GM10248 (cell line): ENCODE measurements at places on chromosomes 5 and 9.

GRCh38 chr9:105678163-105678562, 15.9 kb downstream of the TAL2 start:
- DNase-seq: no peak

GRCh38 chr9:135160862-135161261, 73.4 kb downstream of the OLFM1 start:
- DNase-seq: no peak

DNA sequence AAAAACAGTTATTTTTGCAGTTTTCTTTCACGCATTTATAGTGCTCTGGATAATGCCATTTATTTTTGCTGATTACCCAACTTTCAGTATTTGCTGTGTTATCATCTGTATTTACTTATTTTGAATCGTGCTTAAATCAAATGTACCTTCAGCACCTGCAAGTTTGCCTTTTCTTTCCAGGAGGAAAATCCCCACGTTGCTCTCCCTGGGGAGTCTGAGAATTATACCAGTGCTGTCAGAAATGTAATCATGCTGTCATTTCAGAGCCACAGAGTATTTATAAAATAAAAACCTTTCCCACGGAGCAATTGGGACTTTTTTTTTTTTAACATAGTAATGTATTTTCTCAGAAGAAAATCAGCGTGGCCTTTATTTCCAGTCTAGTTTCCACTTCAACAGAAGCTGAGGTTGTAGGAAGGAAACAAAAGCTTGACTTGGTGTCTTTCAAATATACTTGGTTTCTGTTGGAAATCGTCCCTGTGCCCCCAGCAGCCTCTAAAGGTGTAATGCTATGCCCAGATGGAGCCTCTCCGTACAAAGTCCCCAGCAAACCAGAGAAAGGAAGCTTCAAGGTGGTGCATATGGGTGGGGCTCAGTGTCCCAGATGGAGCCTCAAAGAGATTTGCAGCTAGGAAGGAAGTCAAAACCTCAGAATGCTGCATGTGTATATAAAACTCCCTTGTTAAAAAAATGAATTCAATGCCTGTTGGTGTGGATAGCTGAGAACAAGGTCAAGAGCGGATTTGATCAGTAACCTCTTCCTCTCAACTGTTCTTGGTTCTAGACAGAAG, 2.1 kb downstream of the GPR150 start:
- no peak for DNase-seq

GRCh38 chr9:138049779-138050471, 172.3 kb downstream of the CACNA1B start:
- DNase-seq: no peak

- no peak for DNase-seq
Measured at GRCh38 chr5:73733219-73733618, 107.2 kb downstream of the ARHGEF28 start.

- no peak for DNase-seq
Measured at GRCh38 chr9:4066120-4066519, 233.7 kb downstream of the GLIS3 start.

- no peak for DNase-seq
Measured at GRCh38 chr5:25948278-25948677, 1090.1 kb downstream of the CDH9 start.

- no peak for DNase-seq
Measured at GRCh38 chr5:157902449-157903116, 43.6 kb upstream of the CLINT1 start.

- no peak for DNase-seq
Measured at GRCh38 chr9:123746765-123747164, 183.2 kb downstream of the DENND1A start.

DNA sequence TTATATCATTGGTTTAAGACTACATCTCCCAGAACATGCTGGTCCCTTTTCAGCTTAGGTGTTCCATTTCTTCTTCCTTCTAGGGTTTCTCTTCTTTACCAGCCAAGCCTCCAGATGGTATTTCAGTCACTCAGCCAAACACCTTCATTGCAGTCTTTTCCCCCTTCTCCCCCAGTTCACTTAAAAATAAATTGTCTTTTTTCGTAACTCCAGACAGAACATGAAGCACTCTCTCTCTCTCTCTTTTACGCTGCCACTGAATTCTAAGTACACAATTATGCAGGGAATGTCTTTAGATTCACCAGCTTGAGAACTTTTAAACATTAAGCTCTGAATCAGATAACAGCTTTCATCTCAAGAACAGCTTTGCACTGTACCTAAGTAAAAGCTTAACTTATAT, 419.7 kb upstream of the BRINP1 start:
- no peak for DNase-seq

DNA sequence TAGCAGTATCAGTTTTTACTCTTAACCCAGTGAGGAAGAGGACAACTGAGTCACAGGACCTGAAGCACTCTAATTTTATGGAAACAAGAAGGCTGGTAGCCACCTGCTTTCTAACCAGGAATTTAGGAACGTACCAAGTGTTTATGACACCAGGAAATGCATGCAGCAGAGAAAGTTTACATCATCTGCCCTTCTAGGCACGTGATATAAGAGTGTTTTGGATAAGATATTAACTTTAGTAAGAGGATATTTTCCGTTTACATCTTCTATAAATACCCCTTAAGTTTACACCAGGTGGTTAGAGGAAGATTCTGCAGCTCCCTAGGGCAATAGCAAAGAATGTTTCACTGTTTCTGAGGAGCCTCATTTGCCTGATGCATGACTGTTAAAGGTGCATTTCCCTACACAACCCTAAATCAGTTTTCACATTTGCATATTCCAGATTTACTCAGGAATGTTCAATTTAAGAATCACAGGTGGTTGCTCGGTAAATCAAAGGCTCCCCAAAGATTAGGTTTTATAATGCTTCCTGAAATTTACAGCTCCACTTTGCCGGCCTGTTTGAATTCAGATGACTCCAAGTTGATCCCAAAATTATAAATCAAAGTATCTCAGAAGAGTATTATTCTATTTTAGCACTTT, 1.8 kb downstream of the TSC1 start:
- DNase-seq: no peak

DNA sequence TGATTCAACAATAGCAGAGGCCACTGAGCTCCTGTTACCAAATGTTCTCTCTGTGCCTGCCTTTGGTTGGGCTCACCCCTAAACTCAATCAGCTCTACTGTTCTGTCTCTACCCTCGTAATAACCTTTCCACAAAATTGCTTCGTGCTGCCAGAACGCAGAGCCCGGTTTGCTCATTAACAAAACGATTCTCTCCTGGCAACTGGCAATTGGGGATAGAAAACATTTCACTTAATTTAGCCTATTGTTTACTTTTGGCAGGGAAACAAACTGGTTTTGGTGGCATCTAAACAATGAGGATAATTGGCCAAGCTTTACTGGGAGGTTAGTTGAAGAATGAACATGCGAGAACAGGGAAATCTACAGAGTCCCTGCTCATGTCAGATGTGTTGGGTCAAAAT, 56.6 kb downstream of the SLC28A3 start:
- DNase-seq: no peak

- DNase-seq: no peak
Measured at GRCh38 chr9:69054989-69055388, 19.4 kb downstream of the FXN start.

DNA sequence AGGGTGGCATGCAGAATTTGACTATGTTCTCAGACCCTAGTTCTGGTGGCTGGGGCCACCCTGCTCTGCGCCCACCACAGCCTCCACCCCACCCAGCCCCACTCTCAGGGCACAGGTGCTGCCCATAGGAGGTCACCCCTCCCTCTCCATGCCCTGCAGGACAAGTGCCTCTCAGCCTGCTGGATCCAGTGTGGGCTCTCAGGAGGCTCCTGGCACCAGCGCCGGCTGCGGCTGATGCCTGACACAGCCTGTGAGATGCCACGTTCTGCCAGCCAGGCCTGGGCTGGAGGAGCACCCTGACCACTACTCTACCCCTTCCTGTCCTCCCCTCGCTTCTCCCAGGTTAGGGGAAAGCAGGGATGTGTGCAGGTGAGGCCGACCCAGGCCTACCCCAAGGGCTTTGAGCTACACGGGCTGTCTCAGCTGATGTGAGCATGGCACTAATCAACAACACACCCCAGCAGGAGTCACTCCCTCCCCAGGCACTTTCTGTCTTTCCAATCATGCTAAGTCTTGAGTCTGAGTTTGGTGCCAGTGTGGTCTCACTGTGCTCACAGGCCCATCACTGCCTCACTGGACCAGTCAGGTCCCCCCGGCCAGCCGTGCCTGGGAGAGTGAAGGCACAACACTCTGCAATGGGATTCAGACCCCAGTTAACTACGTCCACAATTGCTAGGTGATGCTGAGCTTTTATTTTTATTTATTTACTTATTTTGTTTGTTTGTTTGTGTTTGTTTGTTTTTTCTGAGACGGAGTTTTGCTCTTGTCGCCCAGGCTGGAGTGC, 12.1 kb upstream of the BARX1 start:
- DNase-seq: peak; percentile 6

DNA sequence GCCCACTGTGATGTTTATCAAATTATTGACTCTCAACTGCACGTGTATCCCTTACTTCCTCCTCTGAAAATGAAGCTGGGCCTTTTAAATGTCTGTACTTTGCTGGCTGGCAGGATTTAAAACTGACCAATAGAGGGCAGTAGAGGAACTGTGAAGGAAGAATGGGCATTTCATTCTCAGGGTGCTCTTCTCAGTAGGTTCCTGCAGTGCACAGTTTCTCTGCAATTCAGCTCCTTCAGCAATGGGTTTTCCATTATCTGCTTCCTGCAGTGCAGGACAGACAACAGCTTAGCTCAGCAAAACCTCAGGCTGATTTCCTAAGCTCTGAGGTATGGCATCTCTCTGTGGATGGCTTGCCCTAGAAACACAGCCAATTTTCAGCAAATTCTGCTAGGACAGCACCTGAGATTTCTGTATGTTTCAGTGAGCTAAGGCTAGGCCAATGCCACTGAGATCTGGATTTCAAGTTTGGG, 298.4 kb upstream of the PRDM9 start:
- peak; percentile 42 for DNase-seq

DNA sequence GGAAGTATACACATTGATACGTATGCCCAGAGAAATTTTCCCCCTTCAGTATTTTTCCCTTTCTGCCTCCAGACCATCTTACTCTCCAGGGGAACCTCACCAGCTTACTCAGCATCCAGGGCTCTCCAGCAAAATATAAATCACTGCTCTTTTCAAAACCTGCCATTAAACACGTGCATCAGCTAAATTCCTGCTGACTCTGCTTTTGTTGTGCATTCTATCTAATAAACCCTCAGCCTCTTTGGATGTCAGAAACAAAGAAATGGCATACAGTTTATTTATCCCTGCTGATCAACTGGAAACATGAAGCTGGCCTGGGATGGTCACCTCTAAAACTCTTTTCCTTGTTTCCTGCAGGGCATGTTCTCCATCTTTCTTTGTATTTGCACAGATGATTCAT, 126.8 kb downstream of the TRPM3 start:
- no peak for DNase-seq

- no peak for DNase-seq
Measured at GRCh38 chr5:115477581-115477980, 67.0 kb downstream of the FEM1C start.

- DNase-seq: no peak
Measured at GRCh38 chr5:135564331-135564730, 14.5 kb downstream of the CXCL14 start.

DNA sequence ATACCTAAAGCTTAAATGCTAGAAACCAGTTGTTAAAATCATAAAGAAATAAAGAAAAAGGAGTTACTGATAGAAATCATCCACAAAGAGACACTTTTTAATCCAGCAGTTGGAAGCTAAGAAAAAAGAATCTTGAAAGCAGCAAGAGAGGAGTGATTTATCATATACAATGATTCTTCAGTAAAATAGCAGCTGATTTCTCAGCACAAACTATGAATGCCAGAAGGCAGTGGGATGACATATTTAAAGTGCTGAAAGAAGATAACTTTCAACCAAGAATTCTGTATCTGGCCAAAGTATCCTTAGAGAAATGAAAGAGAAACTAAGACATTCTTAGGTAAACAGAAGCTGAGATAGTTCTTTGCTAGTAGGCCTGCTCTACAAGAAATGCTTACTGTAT, 366.0 kb downstream of the HTR1A start:
- no peak for DNase-seq

DNA sequence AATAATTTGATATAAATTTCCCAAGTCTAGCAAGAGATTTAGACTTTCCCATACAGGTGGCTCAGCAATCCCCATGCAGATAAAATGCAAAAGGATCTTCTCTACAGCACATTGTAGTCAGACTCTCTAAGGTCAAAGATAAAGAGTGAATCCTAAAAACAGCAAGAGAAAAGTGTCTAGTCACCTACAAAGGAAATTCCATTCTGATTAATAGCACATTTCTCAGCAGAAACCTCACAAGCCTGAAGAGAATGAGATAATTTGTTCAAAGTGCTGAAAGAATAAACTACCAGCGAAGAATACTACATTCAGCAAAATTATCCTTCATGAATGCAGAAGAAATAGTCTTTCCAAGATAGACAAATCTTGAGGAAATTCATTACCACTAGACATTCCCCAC, 493.3 kb downstream of the PRELID2 start:
- DNase-seq: no peak

GRCh38 chr9:131720330-131720729, 19.5 kb downstream of the RAPGEF1 start:
- no peak for DNase-seq

DNA sequence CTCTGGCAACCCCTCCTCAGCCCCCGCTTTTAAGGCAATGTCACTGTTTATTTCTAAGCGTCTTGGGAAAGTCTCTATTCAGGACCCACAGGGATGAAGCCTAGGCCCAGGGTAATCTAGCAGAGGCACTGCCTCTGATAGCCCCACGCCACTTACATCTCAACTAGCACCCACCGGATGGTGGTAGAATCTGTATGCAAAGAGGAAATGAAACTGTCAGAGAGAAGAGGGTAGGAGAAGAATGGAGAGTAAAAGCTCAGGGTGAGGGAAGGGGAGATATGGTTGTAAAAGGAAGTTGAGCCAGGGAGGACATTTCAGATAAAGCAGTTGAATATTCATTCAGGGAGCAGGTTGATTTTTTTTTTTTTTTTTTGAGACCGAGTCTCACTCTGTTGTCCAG, 3.0 kb downstream of the FRRS1L start:
- DNase-seq: no peak

- no peak for DNase-seq
Measured at GRCh38 chr9:94805585-94805984, 79.1 kb downstream of the AOPEP start.

GRCh38 chr5:81202655-81203054, 30.5 kb upstream of the CKMT2 start:
- DNase-seq: no peak

GRCh38 chr9:19965336-19965735, 176.5 kb upstream of the SLC24A2 start:
- no peak for DNase-seq

GRCh38 chr9:80679916-80680315, 1009.4 kb downstream of the TLE1 start:
- no peak for DNase-seq

DNA sequence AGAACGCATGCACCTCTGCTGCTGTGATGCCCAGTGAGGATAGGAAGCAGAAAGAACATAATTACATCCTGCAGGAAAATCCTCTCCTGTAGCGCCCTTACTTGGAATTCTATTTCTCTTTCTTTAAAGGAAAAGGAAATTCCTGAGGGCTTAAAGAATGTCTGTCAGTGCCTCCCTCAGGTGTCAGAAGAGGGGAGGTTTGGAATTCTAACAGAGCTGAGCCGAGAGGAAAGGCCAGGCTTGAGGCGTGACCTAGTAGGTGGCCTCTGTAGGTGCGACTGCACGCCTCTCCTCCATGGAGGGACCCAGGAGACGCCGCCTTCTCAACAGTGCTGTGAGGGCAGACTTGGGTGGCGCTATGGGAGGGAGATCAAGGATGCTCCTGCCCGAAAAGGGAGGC, 55.9 kb upstream of the ERCC6L2 start:
- DNase-seq: no peak

- DNase-seq: no peak
Measured at GRCh38 chr9:99288830-99289229, 66.7 kb downstream of the SEC61B start.

- no peak for DNase-seq
Measured at GRCh38 chr9:129557192-129558036, 63.5 kb downstream of the C9orf50 start.
